ENCODE measurements at places on chromosomes 4 and X.

DNA sequence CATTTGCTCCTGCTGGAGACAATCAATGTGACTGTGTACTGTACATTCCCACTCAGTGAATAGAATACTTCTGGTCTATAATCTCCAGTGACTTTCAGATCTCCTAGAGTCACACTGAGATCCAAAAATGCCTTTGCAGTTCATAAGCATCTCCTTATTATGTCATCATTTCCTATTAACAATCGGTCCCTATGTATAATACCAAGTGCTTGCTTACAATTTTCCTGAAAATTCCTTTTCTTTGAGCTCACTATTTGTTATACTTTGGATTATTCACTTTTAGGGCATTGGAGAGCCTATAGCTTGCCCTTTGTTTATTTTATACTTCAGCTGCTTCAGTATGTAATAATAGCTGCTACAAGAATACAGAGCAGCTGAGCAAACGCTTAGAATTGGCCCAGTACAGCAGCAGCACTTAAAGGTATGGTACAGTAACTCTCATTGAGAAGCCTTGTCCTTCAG is 313.0 kb downstream of the DCTD start:
- DNase-seq: no peak

DNA sequence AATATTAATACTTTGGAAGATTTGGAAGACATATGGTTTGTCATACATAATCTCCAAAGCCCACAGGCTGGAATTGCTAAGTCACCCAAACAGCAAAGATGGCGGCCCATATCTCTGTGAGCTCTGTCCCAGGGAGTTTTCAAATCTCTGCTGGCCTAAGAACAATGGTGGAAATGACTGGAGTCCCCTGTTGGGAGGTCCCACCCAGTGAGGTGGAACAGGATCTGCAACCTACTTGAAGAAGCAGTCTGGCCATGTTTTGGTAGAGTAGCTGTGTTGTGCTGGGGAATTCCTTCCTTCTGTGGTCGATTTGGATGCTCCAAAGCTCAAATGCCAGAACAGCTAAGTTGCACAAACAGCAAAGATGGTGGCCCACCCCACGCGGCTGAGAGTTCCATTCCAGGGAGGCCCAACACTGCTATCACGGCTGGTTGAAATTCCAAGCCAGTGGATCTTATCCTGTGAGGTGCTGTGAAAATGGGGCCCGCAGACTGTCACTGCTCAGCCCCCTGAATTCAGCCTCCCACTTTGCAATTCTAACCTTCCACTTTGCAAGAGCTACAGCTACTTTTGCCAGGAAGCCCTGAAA is 3.2 kb upstream of the UGT2B7 start:
- no peak for DNase-seq

DNA sequence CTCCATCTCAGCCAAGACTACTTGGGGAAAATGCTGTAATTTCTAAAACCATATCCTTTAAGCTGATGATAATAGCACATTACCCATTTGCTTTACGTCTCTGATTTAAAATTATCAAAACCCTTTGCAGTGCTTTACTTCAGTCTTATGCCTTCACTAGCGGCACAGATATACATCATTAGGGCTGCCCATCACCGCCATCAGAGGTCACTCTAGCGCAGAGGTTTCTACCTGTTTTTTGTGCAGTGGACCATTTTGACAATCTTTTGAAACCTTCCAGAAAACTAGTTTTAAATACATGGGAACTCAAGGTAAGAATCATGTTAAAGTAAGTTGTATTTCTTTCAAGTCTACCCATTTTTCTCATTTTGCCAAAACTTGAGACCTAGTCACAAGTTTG is 592.5 kb downstream of the PPARGC1A start:
- DNase-seq: no peak

- DNase-seq: no peak
Measured at GRCh38 chr4:17142232-17142711, 243.8 kb upstream of the LDB2 start.

GRCh38 chrX:18674417-18674787 is 2.5 kb upstream of the RS1 start:
- no peak for DNase-seq

- DNase-seq: no peak
Measured at GRCh38 chr4:164904941-164905340, 28.0 kb downstream of the APELA start.

- no peak for DNase-seq
Measured at GRCh38 chr4:48184882-48185281, 50.8 kb upstream of the TXK start.

All from right renal pelvis (tissue), 4 donors.